ENCODE measurements at places on chromosomes 3 and 15.

DNA sequence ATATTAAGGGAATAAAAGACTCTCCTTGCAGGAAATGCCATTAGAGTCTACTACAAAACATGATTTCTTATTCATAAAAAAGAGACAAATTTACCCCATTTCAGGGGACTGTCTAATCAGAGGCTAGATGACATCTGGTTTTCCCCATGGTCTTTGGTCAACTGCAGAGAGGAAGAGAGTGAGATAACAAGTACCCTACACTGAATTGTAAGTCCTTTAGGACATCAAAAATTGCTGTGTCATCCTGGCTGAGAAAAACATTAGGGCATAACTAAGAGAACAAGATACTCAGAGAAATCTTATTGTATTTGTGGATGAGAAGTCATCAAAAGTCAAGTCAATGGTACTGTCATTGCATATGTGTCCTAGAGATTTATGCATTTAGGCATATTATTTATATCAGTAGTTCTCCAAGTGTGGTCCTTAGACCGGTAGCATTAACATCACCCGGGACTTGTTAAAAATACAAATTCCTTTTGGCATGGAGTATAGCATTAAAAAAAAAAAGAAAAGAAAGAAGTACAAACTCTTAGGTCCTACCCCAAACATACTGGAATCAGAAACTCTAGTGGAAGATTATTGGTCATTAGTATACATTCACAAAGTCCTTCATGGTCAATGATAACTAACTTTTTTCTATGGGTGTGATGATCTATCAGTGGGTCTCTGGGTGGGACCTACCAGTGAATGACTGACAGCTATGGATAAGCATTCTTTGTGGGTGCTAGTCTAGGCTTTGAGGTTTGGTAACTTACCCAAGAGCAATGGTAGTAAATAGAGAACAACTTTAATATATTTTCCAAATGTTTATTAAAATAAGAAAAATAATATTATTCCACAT, 29.0 kb upstream of the TBC1D5 start:
- no peaks in the 10 kb centered on the region for H3K36me3 ChIP-seq
- H3K4me3 ChIP-seq, result no peak overlapping the region
- H3K4me1 ChIP-seq, result peaks cover 13% of the 10 kb centered on the region
- DNase-seq, result no peak
- H3K27me3 ChIP-seq, result no peaks in the 10 kb centered on the region
- no peak overlapping the region for H3K27ac ChIP-seq

DNA sequence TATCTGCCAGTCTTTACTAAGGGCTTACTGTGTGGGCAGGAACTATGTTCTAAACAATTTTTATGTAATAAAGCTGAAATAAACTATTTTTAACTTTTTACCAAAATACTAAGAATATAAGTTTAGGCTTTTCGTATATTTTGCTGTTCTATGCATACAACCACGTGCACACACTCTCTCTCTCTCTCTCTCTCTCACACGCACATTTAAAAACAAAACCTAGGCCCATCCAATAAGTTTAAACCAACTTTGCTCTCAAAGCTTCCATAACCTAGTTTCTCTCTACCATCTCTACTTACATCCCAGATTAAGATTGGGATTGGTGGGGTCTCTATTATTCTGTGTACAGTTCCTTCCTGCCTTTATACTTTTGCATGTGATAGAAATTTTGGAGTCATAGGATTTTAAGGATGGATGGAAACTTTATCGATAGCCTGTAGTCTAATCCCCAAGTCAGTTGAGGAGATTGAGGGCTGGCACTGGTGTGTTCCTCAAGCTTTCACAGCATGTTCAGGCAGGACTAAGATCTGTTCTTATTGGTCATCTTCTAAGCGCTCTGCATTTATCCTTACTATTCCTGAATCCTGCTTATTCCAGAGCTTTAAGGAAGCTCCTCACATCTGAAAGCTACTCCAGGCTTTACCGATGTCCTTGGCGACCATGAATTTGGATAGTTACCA, 1.8 kb downstream of the GPR171 start:
- H3K4me1 ChIP-seq, result peaks cover 47% of the 10 kb centered on the region
- DNase-seq, result no peak
- peak overlapping the region; percentile 78 for H3K4me3 ChIP-seq
- peak overlapping the region; percentile 85 for H3K27ac ChIP-seq
- no peaks in the 10 kb centered on the region for H3K27me3 ChIP-seq
- H3K36me3 ChIP-seq, result peaks cover 28% of the 10 kb centered on the region

DNA sequence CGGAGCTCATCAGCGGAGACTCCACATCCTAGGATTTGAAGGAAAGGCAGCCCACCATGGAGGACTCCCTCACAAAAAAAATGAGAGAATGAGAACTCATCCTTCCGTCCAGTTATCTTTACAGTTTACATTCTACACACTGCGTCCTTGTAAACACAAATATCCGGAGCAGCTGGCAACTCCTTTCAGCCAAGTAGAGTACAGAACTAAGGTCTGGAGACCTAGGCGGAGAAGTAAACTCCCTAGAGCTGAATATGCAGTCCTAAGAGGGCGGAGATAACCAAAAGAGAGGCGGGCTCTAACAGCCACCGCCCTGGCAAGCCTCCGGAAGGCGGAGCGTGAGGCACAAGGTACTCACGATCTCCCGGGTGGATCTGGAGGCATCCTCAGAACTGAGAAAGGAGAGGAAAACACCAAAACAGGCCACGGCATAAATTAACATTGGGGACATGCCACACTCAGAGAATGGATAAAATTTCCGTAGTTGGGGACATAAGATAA, 924 bp upstream of the SIN3A start:
- H3K36me3 ChIP-seq, result peaks cover 39% of the 10 kb centered on the region
- H3K27me3 ChIP-seq, result no peaks in the 10 kb centered on the region
- DNase-seq, result peak; percentile 68
- peaks cover 52% of the 10 kb centered on the region for H3K4me1 ChIP-seq

- H3K4me3 ChIP-seq, result no peak overlapping the region
- no peak overlapping the region for H3K27ac ChIP-seq
- no peaks in the 10 kb centered on the region for H3K27me3 ChIP-seq
- DNase-seq, result no peak
These were observed 518.9 kb downstream of the SHQ1 start for GRCh38 chr3:72329354-72329753.

DNA sequence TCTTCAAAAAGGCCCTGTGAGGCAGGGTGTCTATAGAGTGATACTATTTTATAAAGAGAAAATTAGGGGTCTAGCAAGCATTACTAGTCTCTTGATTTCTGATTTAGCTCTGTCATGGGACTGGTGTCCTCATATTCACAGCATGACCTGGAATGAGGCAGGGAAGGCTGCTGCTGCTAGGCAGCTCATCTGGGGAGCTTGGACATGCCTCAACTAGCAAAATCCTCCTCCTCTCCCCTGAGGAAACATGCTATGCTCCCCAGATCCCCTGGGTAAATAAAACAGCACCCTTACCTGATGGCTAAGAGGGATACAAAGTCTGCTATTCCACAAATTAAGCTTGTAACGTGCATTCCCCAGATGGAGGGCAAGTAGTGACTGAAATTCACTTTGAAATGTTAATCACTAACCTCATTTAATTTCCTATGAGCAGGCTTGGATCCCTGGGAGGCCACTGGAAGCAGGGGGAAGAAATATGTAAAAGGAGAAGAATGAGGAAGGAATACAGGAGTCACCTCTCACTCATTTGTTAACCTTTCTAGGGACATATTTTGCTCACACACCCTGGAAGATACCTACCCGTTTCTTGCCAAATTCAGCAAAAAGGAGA, 709.4 kb downstream of the SQOR start:
- no peak overlapping the region for H3K4me3 ChIP-seq
- no peaks in the 10 kb centered on the region for H3K36me3 ChIP-seq
- no peak for DNase-seq
- no peaks in the 10 kb centered on the region for H3K27me3 ChIP-seq
- H3K4me1 ChIP-seq, result no peaks in the 10 kb centered on the region
- H3K27ac ChIP-seq, result no peak overlapping the region

GRCh38 chr3:24521420-24522145, 26.9 kb upstream of the THRB start:
- H3K27ac ChIP-seq, result no peak overlapping the region
- H3K27me3 ChIP-seq, result peaks cover 34% of the 10 kb centered on the region
- no peak overlapping the region for H3K4me3 ChIP-seq
- no peak for DNase-seq
- peaks cover 4% of the 10 kb centered on the region for H3K4me1 ChIP-seq
- no peaks in the 10 kb centered on the region for H3K36me3 ChIP-seq

DNA sequence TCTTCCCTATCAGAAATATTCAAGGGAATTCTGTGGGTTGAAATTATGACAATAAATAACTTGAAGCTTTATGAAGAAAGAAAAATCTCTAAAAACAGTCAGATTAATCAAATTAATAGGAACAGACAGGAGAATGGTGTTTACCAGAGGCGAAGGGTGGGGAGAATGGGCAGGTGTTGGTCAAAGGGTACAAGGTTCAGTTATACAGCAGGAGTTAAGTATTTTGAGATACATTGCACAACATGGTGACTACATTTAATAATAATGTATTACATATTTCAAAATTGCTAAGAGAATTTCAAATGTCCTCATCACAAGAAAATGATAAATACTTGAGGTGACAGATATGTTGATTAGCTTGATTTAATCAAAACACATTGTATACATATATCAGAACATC, 18.6 kb downstream of the SPCS1 start:
- no peak overlapping the region for H3K27ac ChIP-seq
- H3K36me3 ChIP-seq, result peaks cover 5% of the 10 kb centered on the region
- no peak overlapping the region for H3K4me3 ChIP-seq
- no peak for DNase-seq
- H3K27me3 ChIP-seq, result no peaks in the 10 kb centered on the region

GRCh38 chr3:179263134-179263533, 12.2 kb upstream of the KCNMB3 start:
- no peak overlapping the region for H3K27ac ChIP-seq
- H3K4me1 ChIP-seq, result peaks cover 16% of the 10 kb centered on the region
- H3K4me3 ChIP-seq, result no peak overlapping the region
- DNase-seq, result no peak

- H3K4me3 ChIP-seq, result no peak overlapping the region
- peaks cover 9% of the 10 kb centered on the region for H3K4me1 ChIP-seq
- DNase-seq, result no peak
- H3K36me3 ChIP-seq, result no peaks in the 10 kb centered on the region
- H3K27ac ChIP-seq, result no peak overlapping the region
- H3K27me3 ChIP-seq, result peaks cover 7% of the 10 kb centered on the region
These were observed 20.2 kb upstream of the PARP14 start for GRCh38 chr3:122660297-122660974.

DNA sequence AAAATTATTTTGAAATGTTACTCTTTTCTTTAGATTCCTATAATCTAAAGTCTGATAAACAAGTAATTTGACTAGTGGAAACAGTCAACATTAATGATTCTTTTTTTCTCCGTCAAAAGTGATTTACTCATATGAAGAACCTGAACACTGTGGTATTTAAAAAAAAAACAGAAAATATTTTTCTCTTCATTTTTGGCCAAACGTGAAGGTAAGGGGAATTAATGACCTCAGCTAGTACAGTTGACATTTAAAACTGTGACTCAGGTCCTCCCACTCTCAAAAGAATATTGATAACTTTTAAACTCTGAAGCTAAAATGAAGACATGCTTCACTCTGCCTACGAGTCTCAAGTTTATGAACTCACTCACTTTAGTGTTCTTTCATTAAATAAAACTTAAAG, 34.5 kb downstream of the TIGIT start:
- H3K27me3 ChIP-seq, result no peaks in the 10 kb centered on the region
- H3K27ac ChIP-seq, result peak overlapping the region; percentile 87
- H3K4me3 ChIP-seq, result peak overlapping the region; percentile 47
- peaks cover 18% of the 10 kb centered on the region for H3K36me3 ChIP-seq

DNA sequence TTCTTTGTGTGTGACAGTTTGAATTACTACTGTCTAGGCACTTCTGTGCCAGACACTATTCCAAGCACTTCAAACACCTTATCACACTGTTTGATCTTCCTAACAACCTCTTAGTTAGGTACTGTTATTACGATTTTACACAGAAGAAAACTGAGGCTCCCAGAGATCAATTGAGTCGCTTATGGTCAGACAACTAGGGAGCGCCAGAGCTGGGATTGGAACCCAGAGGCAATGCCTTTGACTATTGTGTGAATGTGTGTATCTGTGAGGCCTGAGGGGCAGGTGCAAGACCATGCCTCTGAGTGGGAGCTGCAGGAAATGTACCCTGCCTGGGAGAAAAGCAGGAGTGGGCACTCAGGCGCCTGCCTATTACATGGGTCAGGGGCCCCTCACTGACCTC, 1.8 kb downstream of the TRH start:
- DNase-seq, result no peak
- H3K27me3 ChIP-seq, result peaks cover 86% of the 10 kb centered on the region
- H3K4me1 ChIP-seq, result no peaks in the 10 kb centered on the region

DNA sequence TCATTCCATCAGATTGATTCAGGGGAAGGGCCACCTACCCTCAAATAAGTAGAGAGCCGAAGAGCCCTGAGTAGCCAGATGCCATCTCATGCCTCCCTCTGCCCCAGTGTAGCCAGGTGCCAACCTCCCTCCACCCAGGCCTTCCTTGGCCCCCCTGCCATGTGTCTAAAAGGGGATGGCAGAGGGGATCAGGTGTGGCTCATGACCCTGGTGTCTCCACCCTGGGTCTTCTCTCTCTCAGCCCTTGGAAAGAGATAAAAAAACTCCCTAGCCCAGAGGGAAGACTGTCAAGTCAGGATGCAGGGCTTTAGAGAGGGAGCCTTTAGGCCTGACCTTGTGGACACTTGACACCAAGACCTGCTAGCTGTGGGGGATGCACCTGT, 5.2 kb downstream of the GRM2 start:
- H3K36me3 ChIP-seq, result peaks cover 5% of the 10 kb centered on the region
- no peaks in the 10 kb centered on the region for H3K27me3 ChIP-seq
- no peak for DNase-seq
- peaks cover 23% of the 10 kb centered on the region for H3K4me1 ChIP-seq

- peaks cover 47% of the 10 kb centered on the region for H3K36me3 ChIP-seq
- no peaks in the 10 kb centered on the region for H3K27me3 ChIP-seq
- H3K27ac ChIP-seq, result no peak overlapping the region
- H3K4me3 ChIP-seq, result no peak overlapping the region
These were observed 8.7 kb upstream of the RAB43 start for GRCh38 chr3:129130291-129130813.

DNA sequence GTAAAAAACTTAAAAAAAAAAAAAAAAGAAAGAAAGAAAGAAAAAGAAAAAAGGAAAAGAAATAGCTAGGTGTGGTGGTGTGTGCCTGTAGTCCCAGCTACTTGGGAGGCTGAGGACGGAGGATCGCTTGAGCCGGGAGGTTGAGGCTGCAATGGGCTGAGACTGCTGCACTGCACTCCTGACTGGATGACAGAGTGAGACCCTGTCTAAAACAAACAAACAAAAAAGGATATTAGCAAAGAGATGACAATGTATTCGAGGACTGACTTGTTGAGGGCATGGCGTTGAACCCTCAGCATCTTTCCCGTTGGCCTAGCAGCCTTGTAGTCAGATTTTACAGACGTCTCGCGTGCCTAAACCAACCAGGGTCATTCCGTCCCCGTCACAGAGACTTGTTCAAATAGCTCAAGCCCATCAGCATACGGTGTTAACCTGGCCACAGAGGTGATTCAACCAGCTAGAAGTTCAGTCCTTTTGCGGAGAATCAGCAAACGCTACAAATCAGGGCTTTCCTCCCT, 528 bp upstream of the NIT2 start:
- H3K27me3 ChIP-seq, result no peaks in the 10 kb centered on the region
- H3K4me1 ChIP-seq, result peaks cover 19% of the 10 kb centered on the region
- peak overlapping the region; percentile 70 for H3K27ac ChIP-seq
- H3K4me3 ChIP-seq, result peak overlapping the region; percentile 89
- DNase-seq, result no peak
- H3K36me3 ChIP-seq, result no peaks in the 10 kb centered on the region
